T1000 (cell line): ENCODE measurements at places on chromosomes 7 and 10.

DNA sequence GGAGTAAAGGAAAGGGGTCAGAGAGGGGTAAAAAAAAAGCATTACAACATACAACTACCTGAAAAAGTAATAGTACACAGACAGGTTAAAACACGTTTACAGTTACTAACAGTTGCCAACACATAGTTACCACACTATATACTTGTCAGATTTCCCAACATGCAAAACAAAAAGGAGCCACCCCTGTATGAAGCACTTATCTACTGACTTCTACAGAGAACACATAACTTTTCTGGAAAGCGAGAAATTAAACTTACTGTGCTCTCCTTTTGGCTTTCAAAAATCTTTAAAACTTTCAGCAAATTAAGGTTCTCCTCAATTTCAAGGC, 2.1 kb downstream of the ABI1 start:
- DNase-seq, result no peak

- DNase-seq, result no peak
Measured at GRCh38 chr7:4792537-4793126, 17.2 kb downstream of the AP5Z1 start.

GRCh38 chr7:110061387-110061786, 1029.5 kb upstream of the LRRN3 start:
- DNase-seq, result no peak

DNA sequence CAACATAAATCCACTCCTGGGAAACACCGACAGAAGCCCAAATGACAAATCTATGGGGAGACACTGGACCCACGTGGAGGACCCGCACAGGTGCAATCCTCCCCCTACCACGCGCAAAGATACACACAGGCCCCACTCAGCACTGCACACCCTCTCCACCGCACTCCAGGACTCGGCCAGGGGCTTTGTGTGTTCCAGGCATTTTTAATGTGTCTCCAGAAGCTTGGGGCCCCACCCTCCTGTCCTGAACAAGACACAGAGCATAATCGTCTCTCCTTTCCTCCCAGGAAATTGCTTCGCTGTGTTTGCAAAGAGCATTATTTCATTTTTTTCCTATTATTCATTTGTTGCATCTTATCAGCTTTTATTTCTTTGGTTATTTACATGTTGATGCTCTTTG, 82.8 kb downstream of the GLI3 start:
- DNase-seq, result no peak

DNA sequence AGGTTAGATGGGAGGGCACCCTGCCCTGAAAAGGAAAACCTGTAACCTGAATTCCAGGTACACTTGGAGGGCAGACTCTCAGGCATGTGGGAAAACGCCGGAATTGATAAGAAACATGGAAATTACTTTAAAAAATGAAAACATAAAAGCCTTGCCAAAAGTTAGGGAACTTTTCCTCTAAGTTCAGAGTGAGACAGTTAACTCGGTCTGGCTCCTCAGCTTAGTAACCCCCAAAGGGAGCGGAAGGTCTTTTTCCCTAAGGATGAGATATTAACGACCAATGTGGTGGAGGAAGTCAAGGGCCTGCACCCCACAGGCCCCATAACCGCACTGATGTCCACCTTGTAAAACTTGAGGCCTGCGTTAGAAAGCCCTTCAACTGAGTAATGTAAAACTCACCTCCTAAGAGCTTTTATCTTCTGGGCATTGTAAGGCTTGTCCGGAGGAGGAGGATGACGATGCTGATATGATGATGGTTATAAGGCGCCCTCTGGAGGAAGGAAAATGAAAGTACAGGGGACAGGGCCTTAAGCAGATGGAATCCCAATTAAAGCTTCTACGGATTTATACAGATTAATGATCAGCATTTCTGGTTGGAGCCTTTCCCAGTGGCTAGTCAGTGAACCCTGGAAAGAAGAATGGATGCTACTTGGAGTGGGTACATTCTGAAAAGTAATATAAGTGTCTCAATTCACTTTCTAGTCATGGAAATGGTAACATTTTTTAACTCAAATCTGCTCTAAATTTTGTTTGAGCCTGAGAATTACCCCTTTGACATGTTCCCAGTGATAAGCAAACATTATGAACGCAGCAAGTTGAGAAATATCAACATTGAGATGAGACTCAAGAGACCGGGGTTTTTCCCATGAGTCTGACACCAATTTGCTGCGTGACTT, 694 bp downstream of the COL1A2 start:
- DNase-seq, result peak; percentile 13

GRCh38 chr7:8120390-8121058, 141.4 kb downstream of the ICA1 start:
- DNase-seq, result no peak

GRCh38 chr10:103833731-103834365, 21.5 kb downstream of the SH3PXD2A start:
- peak; percentile 30 for DNase-seq

GRCh38 chr10:71486484-71487114, 89.9 kb downstream of the CDH23 start:
- no peak for DNase-seq

DNA sequence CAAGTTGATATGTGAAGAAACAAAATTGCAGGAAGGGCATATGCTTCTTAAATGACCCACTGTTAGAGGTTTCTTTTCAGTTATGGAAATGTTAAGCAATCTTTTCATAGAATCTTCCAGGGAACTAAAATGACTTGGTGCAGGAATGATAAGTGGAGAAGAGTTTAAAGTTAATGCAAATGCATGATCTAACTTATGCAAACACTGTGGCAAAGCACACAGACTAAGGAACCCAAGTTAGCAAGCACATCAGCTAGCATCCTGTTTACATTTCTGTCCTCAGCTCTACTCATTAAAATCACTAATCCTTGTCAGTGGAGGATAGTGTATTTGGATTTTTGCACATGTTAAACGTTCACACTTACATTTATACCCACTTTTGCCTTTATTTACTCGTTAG, 9.3 kb downstream of the CLCN1 start:
- no peak for DNase-seq

DNA sequence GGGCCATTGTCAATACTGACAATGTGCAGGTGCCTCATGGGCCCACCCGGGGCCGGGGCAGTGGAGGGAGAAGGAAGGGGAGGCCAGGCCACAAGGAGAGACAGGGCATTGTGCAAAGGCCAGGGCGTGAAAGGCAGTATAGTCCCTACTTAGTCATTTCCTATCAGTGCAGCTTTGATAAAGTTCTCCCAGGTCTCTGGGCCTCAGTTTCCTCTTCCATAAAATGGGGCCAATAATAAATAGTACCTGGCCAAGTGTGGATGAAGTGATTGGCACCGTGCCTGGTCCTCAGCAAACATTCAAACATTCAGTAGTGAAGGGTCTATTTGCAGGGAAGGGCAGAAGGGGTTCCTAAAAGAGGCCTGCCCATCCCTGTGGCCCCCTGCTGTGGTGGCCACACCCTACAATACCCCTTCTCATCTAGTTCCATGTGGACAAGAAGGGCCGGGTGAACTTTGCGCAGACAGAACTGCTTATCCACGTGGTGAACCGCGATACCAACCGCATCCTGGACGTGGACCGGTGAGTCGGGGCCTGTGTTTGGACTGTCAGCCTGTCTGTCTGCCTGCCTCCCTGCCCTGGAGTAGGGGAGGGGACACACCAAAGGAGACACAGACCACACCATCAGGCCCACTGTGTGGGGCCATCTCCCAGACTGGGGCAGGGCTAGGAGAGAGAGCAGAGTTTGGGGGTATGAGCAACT, 36.9 kb upstream of the VSIR start:
- no peak for DNase-seq

GRCh38 chr10:30434273-30435072, 489 bp downstream of the MAP3K8 start:
- DNase-seq, result no peak

- peak; percentile 58 for DNase-seq
Measured at GRCh38 chr7:80781561-80781979, 137.3 kb downstream of the SEMA3C start.

DNA sequence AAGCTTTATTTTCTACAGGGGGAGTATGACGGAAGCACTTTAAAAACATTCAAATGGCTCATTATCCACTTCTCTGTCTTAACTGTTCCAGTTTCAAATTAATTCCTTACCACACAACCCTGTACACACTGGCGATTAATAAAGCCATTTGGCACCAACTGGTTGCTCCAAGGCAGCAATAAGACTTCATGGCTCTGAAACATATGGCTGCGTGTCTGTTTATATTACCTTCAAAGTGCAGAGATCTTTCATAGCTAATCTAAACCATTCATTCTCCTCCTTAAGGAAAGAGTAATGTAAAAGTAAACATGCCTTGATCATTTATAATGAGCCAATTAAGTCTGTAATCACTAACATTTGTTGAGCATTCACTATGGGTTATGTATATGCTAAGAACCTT, 325.7 kb downstream of the PARD3 start:
- DNase-seq, result no peak

GRCh38 chr7:82323806-82324205, 119.8 kb downstream of the CACNA2D1 start:
- DNase-seq, result no peak

DNA sequence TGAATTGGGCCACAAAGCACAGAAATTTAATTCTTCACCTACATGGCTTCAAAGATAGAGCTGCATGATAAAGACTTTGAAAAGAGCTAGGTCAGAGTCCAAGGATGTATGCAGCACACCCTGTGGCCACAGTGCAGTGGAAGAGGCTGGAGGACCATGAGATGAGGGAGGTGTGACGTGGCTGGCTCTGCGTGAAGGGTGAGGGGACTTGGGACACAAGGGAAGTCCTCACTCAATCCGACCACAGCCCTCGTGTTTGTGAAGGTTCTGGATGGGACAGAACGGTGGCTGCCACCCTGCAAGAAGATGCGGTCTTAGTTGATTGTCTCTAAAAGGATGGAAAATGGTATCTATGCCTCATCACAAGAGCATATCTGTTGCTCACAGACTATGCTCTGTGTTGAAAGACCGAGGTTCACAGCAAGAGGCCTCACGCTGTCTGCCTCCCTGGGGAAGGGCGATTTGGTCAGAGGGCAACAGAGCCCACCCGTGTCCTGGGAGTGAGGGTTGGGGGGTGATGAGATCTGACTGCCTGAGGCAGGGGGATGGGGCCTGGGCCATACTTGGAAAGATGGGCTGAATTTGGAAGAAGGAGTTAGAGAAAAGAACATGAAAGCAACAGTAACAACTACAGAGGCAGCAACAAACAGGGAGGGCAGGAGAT, 174.4 kb upstream of the SHH start:
- DNase-seq, result no peak

- peak; percentile 51 for DNase-seq
Measured at GRCh38 chr10:97498841-97499560, at the start of gene UBTD1. UBTD1 (plus strand) TSS chr10:97498924; CDS start chr10:97499204, 280 bp downstream.

DNA sequence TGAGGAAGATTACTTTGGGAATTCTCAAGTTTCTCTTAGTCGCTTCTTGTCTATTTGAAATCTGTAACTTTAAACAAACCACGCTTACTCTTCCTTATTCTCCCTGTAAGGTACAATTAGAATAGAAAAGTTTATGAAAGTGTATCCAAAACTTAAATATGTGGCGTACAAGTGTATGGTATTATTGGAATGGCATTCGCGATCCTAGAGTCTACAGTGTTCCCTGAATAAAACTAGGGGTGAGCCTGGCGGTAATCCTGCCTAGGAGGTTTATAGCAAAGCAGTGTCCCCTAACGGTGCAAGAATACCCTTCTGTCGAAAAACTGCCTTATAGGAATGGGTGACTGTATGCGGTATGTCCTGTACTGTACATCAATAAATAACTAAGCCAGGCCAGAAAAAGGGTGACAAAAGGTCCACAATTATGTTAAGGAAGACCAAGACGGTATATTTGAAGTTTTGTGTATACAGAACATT, 1.2 kb downstream of the TASOR2 start:
- no peak for DNase-seq

DNA sequence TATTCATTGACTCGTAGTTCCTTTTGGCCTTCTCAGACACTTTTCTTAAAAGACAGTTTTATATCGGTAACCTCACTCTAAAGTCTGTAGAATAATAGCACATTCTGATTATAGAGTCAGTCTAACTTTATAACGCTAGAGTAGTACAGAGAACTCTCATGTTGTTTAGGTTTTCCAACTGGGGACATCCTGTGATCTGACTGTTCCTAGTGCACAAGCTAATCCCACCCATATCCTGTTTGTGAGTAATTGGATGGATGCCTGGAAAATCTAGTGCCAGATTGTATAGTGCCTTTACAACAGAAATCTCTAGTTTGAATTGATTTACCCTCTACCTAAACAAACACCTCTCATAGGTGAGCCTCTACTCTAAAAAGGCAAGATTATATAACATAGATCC, 107.4 kb downstream of the ZEB1 start:
- peak; percentile 1 for DNase-seq

DNA sequence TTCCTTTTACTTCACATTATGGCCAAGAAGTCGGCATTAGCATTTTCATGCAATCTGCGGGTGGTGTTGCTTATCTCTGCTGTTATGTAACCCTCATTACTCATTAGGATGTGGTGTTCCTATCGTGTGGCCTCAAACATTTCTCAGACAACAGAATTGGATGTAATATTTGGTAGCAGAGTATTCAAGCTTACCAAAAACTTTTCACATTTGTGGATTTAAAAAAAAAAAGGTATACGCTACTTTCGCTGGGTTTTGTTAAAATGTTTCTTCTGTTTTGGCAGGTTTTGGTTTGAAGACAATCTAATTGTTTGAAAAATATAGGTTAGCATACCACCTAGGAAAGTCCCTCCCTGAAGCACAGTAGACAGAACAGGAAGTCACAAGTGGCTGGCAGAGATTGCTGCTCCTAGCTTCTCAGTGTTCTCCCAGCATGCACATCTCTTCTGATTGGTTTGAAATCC, 128.8 kb downstream of the GATA3 start:
- DNase-seq, result no peak

GRCh38 chr7:35331730-35332678, 78.1 kb upstream of the TBX20 start:
- DNase-seq, result no peak
